ENCODE measurements at places on chromosomes 1 and 21.

DNA sequence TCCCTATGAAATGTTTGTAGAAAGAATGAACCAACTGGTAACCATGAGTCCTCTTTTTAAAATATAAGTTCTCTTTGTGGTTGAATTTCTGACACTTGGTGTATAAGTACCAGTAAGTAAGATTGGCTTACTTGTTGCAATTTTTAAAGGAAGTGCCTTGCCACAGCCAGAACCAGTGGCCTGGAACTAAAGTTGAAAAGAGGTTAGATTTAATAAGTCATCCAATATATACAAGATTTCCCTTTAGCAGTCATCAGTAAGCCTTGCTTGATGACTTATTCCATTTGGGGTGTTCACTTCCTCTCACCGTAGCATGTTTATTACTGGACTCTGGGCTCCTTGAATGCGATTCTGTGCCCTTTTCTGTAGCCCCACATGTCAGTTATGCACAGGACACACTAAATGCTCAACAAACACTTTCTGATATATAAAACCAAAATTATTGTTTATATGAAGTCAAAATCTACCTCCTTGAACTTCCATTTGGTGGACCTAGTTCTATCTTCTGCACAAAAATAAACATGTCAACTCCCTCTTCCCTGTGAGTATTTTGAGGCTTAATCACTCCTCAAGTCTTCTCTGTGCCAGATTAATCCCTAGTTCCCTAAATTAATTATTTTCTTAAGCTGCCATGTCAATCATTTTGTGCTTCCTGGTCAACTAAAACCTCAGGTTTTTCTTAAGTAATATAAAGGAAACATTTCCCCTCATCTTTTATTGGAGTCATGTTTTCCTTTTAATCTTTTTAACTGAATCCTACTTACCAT, 218.1 kb downstream of the ST6GALNAC3 start:
- no peak for DNase-seq

- no peak for DNase-seq
Observed at GRCh38 chr1:26537951-26538352, 8.4 kb downstream of the RPS6KA1 start.

DNA sequence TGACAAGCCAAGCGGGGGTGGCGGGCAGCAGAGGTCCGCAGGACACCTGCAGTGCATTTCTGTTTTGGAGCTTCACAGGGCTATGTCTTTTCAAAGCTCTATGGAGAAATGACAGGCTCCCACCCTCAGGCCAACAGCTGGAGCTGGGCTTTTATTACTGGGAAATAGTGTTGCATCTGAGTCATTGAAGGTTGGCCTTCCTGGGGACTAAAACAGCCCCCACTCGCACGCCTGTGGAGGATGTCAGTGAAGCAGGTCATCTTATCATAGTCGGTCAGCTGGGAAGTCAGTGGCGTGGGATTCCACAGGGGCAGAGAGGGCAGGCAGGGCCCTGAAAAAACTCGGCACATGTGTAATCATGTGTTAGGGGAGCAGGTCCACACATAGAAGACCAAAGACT, 55.3 kb downstream of the NTPCR start:
- DNase-seq, result no peak

GRCh38 chr1:187645651-187646050, 816.9 kb downstream of the PLA2G4A start:
- DNase-seq, result no peak

- DNase-seq, result no peak
Observed at GRCh38 chr21:42039470-42039901, 29.3 kb upstream of the ZBTB21 start.

- no peak for DNase-seq
Observed at GRCh38 chr21:39014747-39015146, 168.5 kb downstream of the PSMG1 start.

- DNase-seq, result no peak
Observed at GRCh38 chr1:36170643-36171412, 14.9 kb downstream of the MAP7D1 start.

DNA sequence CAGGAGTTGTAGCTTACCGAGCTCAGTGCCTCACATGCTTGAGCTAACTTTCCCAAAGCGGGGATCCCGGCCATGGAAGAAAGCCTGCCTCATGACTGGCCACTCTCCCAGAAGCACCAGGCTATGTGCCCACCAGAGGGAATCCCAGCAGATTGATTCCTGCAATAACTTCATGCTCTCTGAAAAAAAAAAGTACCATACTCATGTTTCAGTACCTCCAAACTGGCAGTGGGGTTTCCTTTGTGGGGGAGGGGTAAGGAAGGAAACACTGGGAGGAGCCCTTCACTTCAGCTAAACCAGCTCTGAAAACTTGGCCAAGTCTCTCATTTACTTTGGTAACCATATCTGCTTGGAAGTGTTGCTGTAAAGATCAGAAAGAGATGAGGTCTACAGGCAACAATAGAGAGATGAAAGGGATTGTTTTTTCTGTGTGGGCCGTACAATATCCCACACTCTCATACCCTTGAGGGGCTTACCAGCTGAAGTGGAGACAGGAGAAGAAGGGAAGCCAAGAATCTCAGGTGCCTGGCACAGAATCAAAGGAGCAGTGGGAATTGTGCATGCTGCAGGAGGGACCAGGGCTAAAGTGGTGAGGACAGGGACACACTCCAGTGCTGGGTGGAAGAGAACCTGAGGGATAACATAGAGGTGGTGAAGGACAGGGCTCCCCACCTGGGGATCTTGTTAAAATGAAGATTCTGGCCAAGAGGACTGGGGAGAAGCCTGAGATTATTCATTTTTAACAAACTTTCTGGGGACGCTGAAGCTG, 42.4 kb upstream of the TACSTD2 start:
- no peak for DNase-seq

GRCh38 chr1:33396188-33397124, 34.4 kb downstream of the PHC2 start:
- no peak for DNase-seq

DNA sequence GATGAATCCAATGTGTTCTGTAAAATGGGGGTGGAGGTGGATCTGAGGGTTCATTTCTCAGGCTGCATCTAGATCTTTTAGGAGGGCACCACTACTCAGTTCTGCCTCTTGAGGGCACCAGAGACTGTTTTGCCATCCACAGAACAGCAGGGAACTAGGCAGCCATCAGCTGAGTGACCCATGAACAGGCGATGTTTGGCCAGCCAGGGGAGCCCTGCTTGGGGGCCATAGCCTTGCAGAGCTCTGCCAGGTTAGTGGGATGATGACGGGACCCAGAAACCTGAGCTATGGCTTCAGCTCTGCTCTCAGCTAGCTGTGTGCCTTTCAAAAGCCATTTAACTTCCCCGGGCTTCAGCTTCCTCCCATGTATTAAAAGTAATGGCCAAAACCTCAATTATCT, 13.4 kb upstream of the NOS1AP start:
- DNase-seq, result no peak

DNA sequence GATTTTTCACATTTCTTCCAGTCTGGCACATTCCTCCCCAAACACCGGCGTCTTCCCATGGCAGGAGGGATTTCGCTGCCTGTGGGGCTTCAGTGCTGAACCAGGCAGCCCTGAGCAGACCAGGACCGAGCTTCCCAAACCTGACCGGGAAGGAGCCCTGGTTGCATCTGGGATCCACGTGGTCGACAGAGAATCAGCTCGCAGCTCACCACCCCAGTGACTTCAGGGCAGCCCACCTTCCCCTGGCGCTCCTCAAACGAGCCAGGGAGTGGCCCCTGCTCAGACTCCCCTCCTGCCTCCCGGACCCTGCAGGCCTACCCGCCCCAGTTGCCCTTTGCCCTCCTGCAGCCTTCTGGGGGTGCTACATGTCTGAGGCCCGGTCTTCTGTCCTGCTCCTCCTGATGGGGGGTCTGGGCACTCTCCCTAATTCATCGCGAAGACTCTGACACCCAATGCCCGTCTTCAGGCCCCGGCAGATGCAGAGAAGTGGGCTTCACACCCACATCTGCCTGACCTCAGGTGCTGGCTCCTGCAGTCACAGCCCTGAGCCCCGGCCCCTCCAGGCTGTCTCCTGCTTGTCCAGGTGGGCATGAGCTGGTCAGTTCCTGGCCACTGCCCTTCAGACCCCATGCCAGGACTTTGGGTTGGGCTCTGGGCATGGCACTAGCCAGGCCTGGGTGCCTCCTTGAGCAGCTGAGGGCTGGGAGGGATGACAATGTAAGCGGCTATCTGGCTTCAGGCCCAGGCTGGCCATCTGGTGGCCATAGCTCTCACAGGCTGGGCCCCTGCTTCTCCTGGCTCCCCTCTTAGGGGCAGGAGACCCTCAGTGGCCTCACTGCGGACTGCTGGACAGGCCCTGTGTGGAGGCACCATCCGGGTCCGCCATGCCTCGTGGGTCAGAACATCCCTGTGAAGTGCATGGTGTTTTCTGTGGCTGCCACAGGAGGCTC, 26.1 kb upstream of the PRSS38 start:
- DNase-seq, result no peak

DNA sequence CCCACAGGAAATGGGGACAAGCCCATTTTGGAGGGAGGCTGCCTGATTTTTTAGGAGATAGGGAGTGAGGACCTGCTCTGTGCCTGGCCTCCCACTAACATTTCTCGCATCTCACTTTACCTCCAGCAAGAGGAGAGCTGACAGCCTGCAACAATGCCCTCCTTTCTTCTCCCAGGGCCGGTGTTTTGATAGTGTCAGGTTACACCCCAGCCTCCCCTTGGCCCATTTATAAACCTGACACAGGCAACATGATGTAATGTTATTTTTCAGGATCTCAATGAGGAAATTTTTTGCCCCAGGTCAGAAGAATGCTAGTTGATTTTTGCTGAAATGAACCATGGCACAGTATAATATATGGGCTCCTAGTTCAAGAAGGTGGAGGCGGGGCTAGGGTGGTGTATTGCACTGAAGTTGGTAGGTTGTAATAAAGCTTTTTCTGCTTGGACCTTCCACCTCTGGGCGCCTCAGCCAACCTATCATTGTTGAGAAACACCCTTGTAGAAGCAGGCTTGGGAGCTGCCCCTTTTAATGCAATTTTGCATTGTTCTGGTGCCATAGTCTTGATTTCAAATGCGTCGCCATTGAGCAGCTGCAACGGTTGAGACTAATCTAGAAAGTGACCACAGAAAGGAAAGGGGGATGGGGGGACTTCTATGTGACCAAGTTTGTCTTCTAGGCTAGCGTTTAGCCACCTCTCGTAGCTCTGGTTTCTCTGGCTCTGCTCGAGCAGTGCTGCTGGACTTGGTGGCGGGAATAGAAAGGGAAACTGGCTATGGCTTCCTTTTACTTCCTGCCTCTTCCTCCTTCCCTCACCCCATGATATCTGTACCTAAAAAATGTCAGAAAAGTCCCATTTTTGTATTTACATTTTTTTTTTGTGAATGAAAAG, 53.0 kb downstream of the PBX1 start:
- DNase-seq, result no peak

GRCh38 chr1:175433532-175434282, 241.1 kb upstream of the KIAA0040 start:
- no peak for DNase-seq

DNA sequence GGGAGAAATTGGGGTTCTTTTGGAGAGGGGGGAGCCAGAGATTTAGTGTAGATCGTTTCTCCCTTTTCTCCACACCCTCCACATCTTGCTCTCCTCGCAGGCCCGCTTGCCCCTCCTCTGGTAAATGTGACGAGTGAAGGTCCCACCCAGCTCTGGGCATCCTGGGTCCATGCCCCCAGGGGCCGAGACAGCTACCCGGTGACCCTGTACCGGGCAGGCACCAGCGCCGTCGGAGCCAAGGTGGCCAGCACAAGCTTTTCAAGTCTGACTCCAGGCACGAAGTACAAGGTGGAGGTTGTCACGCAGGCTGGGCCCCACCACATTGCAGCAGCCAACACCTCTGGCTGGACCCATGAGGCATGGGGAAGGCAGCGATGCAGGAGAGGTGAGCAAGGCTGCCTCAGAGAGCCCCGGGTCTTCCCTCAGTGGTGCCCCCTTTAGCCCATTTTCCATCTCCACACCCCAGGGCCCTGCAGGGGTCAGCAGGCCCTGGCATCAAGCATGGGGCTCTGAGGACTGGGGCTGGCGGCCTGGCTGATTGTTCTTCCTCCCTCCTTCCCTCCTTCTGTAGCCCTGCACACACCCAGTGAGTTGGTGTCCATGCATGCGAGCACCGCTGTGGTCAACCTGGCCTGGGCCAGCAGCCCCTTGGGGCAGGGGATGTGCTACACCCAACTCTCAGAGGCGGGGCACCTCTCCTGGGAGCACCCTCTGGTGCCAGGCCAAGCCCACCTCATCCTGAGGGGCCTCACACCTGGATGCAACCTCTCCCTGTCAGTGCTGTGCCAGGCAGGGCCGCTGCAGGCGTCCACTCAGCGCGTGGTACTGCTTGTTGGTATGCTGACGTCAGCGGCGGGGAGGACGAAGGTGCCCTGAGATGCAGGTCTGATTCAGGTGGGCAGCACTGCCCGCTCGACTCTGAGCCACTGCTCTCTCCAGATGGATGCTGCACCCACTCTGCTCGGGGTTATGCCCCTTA, 16.4 kb upstream of the LGR6 start:
- no peak for DNase-seq

- DNase-seq, result no peak
Observed at GRCh38 chr1:224789311-224789710, 140.2 kb upstream of the DNAH14 start.

- DNase-seq, result no peak
Observed at GRCh38 chr1:26907071-26907917, 6.5 kb downstream of the NR0B2 start.

GRCh38 chr1:204391629-204392028, 20.0 kb downstream of the PPP1R15B start:
- DNase-seq, result no peak

- no peak for DNase-seq
Observed at GRCh38 chr1:25106352-25106751, 126.0 kb downstream of the SYF2 start.

GRCh38 chr1:213976665-213977485, 10.9 kb upstream of the PROX1 start:
- DNase-seq, result no peak

DNA sequence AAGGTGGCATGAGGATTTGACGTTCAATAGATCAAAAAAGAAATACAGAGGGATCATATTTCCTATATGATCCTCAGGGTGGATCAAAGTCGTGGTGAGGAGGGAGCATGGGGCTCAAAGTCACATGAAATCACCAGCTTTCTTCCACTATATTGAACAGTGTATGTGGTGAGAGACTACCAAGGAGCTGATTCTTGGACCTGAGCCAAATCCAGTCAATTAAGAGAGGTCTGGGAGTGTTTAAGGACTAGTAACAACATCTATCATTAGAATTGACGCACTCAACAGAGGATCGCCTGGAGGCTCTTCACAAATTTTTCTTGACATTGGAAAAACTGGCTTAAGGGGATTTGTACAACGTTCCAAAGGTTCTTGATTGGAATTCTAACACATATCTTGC, 267.7 kb upstream of the PROX1 start:
- no peak for DNase-seq

DNA sequence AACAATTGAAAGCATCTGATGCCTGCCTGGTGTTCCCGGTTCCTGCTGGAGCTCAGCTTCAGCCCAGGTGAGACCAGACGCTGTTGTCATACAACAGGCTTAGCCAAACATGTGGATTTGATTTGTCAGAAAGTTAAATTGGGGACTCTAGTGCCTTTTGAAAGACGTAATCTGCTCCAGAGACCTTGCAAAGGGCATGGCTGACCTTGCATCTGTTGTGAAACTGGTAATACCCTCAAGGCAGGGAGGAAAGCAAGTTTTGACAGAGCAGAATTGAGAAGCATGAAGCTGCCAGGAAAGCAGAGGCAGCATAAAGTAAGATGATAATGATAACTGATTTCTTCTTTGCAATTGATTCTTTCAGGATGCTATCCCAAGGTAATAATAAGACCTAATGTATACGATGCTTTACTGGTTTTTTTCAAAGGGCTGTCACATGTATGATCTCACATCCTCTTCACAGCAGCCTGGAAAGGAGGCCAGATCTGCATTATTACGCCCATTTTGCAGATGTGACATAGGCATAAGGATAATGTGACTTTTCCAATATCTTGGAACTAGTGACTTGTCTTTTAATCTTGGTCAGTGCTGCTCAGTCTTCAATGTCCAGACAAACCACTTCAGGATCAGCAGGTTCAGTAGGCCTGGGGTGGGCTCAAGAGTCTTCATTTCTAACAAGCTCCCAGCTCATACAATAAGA, 24.7 kb upstream of the CNN3 start:
- no peak for DNase-seq
